ENCODE measurements at places on chromosomes 6 and 20.

GRCh38 chr6:135647521-135647920, 150.0 kb upstream of the AHI1 start:
- DNase-seq, result no peak

GRCh38 chr6:97246842-97247241, 36.2 kb downstream of the MMS22L start:
- DNase-seq, result no peak

GRCh38 chr6:41720783-41721182, 14.6 kb downstream of the TFEB start:
- DNase-seq, result no peak

- no peak for DNase-seq
These were observed 56.0 kb downstream of the KCNK5 start for GRCh38 chr6:39173270-39173669.

DNA sequence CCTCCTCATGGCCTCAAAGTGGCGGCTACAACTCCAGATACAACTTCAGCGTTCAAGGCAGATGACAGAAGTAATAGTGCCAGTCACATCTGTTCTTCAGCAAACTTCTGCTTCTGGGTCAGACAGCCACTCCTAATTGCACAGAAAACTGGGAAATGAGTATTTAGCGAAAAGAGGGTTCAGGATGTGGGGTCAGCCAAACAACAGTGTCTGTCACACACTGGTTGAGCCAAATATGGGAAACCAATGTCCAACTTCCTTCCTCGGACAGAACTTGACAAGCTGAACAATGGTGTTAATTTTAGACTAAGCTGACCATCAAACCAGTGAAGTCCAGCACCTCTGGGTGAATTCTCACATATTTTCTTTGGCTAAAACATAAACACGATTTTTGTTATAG, 22.1 kb downstream of the NUDT3 start:
- no peak for DNase-seq

DNA sequence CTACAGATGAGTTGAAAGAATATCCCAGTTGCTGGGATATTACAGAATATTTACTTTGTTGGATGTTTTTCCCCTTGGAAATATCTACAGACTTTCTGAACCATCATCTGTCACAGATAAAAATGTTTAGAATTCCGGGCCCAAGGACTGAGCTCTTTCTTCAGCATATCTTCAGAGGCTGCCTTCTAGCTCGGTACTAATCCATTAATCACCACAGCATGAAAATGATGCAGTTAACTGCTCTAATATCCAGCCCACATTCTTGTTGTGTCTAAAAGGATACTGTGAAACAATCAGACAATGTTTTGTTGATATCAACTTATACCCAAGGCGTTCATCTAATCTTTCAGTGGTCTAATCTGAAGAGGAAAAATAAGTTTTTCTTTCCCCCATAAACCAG, 247.4 kb downstream of the TBC1D32 start:
- no peak for DNase-seq

All from stimulated activated CD4-positive, alpha-beta T cell treated with anti-CD3 and anti-CD28 coated beads, Interleukin-12 subunit alpha, Interleukin-12 subunit beta, amount 100 ng/mL, for 48 hours (primary cell).